Keratinocyte (primary cell): ENCODE measurements at places on chromosomes 5 and 9. TPM values are rescaled to one million over a fixed set of nuclear protein-coding genes. Genes with fewer than 3 reads are reported as not detected.

The STC2 gene
- 1.9 to 4.3 TPM (median 4.1 TPM) in 3 replicates for polyA plus RNA-seq

The FAM221B gene
- polyA plus RNA-seq: not detected in 3 replicates

The HK3 gene
- not detected in 3 replicates for polyA plus RNA-seq

The DMRT3 gene
- polyA plus RNA-seq: not detected in 3 replicates

The FRMD3 gene
- 0.07 to 0.21 TPM (median 0.10 TPM) in 3 replicates for polyA plus RNA-seq

The PCA3 gene
- not detected in 3 replicates for polyA plus RNA-seq

The TGFBI gene
- 270 to 490 TPM (median 379 TPM) in 3 replicates for polyA plus RNA-seq

- H3K27ac ChIP-seq: no peak overlapping the region
- H3K4me1 ChIP-seq: no peaks in the 10 kb centered on the region
- no peaks in the 10 kb centered on the region for H3K27me3 ChIP-seq
- no peaks in the 10 kb centered on the region for H3K36me3 ChIP-seq
Measured at GRCh38 chr5:121758615-121759014, 93.1 kb upstream of the FTMT start.

DNA sequence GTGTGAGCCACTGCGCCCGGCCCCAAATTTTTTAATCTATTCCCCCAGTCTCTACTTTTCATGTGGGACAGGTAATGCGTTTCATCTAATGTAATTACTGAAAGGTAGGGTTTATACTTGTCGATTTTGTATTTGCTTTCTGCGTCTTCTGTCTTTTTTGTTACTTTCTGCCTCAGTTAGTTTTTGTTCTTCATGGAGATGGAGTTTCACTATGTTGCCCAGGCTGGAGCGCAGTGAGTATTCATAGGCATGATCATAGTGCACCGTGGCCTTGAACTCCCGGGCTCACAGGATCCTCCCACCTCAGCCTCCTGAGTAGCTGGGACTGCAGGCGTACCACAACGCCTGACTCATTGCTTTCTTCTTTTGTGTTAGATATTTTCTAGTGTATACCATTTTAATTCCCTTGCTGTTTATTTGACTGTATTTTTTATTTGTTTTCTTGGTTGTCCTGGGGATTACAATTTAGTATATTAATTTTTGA is 23.4 kb downstream of the EHMT1 start:
- H3K27ac ChIP-seq: no peak overlapping the region
- H3K27me3 ChIP-seq: no peaks in the 10 kb centered on the region
- H3K4me3 ChIP-seq: no peak overlapping the region
- H3K36me3 ChIP-seq: peaks cover 10% of the 10 kb centered on the region
- H3K4me1 ChIP-seq: no peaks in the 10 kb centered on the region
- DNase-seq: no peak

DNA sequence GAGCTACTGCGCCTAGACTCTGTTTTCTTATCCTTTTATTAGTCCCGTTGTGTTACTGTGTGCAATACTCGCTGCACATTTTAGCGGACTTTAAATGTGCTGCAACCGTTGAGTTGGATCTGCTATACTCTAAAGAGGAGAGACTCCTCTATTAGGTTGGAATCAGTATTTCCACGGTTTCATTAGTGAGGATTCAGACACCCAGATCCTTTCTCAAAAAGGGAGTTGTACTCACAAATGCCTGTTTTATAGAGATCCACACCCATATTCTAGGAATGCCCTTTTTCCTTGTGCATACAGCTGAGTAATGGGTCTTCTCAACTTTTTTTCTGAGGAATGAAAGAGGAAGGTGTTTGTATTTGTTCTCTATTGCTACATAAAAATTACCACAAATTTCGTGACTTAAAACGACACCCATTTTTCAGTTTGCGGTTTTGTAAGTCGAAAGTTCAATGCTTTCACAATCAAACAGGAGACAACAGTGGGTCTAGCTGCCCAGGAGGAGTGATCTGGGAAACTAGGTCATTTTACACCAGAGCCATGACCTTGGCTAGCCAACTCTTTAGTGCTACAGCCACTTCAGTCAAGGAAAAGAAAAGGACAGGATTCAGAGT is 52.8 kb upstream of the SLC44A1 start:
- no peak for DNase-seq
- peaks cover 4% of the 10 kb centered on the region for H3K27me3 ChIP-seq
- H3K4me3 ChIP-seq: no peak overlapping the region
- no peaks in the 10 kb centered on the region for H3K36me3 ChIP-seq
- no peak overlapping the region for H3K27ac ChIP-seq
- no peaks in the 10 kb centered on the region for H3K4me1 ChIP-seq

GRCh38 chr9:4220346-4220745 is 79.5 kb downstream of the GLIS3 start:
- H3K4me3 ChIP-seq: no peak overlapping the region
- H3K4me1 ChIP-seq: no peaks in the 10 kb centered on the region
- H3K36me3 ChIP-seq: no peaks in the 10 kb centered on the region
- H3K27ac ChIP-seq: no peak overlapping the region

GRCh38 chr9:114425126-114425525 is 37.3 kb upstream of the AKNA start:
- H3K27ac ChIP-seq: no peak overlapping the region
- DNase-seq: no peak
- H3K4me1 ChIP-seq: no peaks in the 10 kb centered on the region
- H3K36me3 ChIP-seq: no peaks in the 10 kb centered on the region

DNA sequence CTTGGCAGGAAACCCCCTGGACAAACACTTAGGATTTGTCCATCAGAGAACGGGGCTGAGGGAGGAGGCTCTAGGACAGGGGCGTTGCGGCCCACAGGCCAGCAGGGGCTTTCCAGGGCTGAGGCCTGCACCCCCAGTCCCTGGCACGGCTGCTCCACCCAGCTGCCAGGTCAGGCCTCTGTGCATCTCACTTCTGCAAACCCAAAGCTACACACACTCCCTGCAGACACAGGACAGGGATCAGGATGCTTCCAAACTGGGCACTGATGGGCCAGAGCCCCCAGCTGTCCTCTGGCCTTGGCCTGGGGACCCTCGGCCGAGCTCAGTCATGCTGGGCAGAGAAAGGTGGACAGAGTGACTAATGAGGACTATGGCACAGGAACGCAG is 106.2 kb upstream of the SARDH start:
- peaks cover 11% of the 10 kb centered on the region for H3K4me1 ChIP-seq
- no peak overlapping the region for H3K4me3 ChIP-seq
- no peaks in the 10 kb centered on the region for H3K27me3 ChIP-seq
- no peak overlapping the region for H3K27ac ChIP-seq

- no peak for DNase-seq
- no peak overlapping the region for H3K4me3 ChIP-seq
- H3K27me3 ChIP-seq: no peaks in the 10 kb centered on the region
- H3K27ac ChIP-seq: no peak overlapping the region
- peaks cover 31% of the 10 kb centered on the region for H3K36me3 ChIP-seq
- H3K4me1 ChIP-seq: peaks cover 22% of the 10 kb centered on the region
Measured at GRCh38 chr9:135910216-135910615, 2.9 kb upstream of the CAMSAP1 start.

DNA sequence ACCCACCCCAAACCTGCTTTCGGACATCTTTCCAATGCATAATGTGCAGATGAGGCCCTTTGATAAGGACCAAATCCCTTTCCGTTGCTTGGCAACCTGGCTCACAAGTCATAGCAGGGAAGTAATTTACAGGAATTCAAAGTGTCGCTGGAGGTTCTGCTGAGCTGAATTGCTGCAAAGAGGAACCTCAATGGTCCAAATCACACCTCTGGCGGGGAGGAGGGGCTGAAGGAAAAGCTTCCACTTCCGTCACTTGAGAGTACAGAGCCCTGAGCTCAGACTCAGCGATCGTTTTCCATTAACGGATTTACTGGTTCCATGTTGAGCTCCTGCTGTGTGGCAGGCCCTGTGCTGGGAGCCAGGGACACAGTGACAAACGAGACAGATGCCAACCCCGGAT is 99.3 kb downstream of the KCNIP1 start:
- no peak overlapping the region for H3K4me3 ChIP-seq
- peaks cover 18% of the 10 kb centered on the region for H3K27me3 ChIP-seq
- no peak overlapping the region for H3K27ac ChIP-seq
- no peak for DNase-seq
- H3K36me3 ChIP-seq: no peaks in the 10 kb centered on the region

DNA sequence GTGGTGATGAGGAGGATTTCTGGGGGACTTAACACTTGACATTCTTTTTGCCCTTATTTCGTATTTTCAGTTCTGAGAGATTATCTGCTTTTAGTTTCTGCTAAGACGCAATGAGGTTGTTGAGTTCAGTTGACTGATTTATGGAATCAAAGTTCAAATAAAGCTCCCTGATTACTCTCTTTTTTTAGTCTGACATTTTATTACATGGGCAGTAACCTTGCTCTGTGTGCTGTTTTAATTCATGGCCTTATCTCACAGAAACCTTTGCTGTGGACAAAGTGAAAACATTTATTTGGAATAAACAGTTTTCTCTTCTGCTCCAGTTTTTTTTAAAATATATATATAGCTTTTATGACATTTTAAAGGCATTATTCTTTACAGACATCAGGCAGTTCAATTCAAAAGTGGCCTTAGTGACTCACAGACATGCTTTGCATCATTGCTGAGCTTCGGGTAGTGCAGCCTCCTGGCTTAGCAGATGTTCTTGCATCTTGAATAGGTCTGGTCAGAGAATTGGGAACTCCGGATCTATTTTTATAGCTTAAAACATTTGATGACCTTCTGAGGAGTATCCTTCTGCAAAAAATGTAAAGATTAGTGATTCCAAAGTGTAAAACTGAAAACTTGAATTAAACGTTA is 162.9 kb downstream of the FAM170A start:
- H3K4me1 ChIP-seq: no peaks in the 10 kb centered on the region
- no peak overlapping the region for H3K4me3 ChIP-seq
- no peak overlapping the region for H3K27ac ChIP-seq
- DNase-seq: no peak

GRCh38 chr5:33267801-33268200 is 173.0 kb upstream of the TARS1 start:
- peaks cover 24% of the 10 kb centered on the region for H3K4me1 ChIP-seq
- no peak overlapping the region for H3K27ac ChIP-seq
- H3K36me3 ChIP-seq: no peaks in the 10 kb centered on the region
- no peak overlapping the region for H3K4me3 ChIP-seq

GRCh38 chr5:59061377-59061776 is 478.5 kb downstream of the RAB3C start:
- no peak overlapping the region for H3K27ac ChIP-seq
- DNase-seq: no peak
- H3K4me3 ChIP-seq: no peak overlapping the region
- H3K27me3 ChIP-seq: no peaks in the 10 kb centered on the region

GRCh38 chr5:91864962-91865361 is 481.8 kb upstream of the ARRDC3 start:
- no peak overlapping the region for H3K27ac ChIP-seq
- no peaks in the 10 kb centered on the region for H3K27me3 ChIP-seq
- DNase-seq: no peak
- no peaks in the 10 kb centered on the region for H3K4me1 ChIP-seq
- no peaks in the 10 kb centered on the region for H3K36me3 ChIP-seq

DNA sequence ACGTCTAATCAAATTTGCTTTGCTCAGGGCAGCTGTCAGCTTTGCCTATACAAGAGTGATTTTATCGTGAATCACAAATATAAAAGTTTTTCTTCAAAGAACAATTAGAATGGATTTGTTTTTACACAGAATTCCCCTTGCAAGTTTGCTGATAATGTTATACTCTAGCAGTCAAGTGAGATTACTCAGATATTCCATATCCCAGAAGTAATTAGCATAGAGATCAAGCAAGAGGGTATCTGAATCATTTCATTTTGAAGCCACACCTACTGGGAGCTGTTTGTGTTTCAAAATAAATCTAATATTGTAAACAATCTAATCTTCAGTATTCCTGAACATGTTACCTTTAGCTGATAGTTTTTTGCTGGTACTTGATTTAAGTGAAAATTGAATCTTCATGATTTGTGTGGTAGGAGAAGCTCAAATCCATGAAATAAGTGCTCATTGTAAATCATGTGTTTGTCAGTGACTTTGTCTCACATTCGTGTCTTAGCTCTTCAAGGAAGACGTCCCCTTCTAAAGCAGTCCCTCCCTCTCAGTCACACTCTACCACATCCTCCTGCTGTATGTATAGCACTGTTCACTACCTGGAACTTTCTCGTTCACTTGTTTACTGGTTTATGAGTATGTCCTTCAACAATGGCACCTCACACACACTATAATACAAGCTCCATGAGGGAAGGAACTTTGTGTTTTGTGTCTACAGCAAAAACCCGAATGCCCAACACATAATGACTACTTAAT is 3.3 kb upstream of the TTC39B start:
- DNase-seq: no peak
- no peaks in the 10 kb centered on the region for H3K36me3 ChIP-seq
- H3K4me1 ChIP-seq: peaks cover 15% of the 10 kb centered on the region
- no peak overlapping the region for H3K27ac ChIP-seq
- no peaks in the 10 kb centered on the region for H3K27me3 ChIP-seq

DNA sequence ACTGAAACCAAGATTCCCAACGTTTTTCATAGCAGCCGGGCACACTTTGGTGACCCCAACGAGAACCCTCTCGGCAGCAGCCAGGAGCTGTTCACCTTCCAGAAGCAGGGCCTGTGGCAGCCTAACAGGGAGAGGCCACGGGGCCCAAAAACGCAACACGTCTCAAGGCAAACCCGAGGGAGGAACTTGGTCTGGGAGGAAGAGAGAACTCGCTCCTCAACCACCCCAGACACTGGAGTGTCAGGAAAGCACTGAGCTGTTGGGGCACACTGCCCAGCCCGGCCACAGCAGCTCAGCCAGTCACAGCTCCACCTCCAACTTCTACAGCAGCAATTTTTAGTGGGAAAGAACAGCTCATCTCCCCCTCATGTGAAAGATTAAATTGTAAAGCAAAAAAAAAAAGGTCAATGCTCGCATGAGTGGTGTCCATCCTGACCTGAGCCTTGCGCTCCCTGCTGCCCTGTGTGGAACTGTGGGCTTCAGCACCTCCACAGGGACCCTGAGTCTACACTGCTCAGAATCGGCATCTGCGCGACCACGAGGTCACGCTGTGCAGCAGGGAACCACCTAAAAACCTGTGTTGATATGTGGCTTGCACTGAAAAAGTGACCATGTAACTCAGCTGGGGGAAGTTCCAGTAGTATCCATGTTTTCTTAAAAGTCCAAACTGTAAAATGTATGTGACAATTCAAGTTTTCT is 55.0 kb downstream of the IPPK start:
- H3K4me3 ChIP-seq: no peak overlapping the region
- H3K27ac ChIP-seq: no peak overlapping the region
- peaks cover 15% of the 10 kb centered on the region for H3K4me1 ChIP-seq
- H3K27me3 ChIP-seq: no peaks in the 10 kb centered on the region
- peaks cover 15% of the 10 kb centered on the region for H3K36me3 ChIP-seq

DNA sequence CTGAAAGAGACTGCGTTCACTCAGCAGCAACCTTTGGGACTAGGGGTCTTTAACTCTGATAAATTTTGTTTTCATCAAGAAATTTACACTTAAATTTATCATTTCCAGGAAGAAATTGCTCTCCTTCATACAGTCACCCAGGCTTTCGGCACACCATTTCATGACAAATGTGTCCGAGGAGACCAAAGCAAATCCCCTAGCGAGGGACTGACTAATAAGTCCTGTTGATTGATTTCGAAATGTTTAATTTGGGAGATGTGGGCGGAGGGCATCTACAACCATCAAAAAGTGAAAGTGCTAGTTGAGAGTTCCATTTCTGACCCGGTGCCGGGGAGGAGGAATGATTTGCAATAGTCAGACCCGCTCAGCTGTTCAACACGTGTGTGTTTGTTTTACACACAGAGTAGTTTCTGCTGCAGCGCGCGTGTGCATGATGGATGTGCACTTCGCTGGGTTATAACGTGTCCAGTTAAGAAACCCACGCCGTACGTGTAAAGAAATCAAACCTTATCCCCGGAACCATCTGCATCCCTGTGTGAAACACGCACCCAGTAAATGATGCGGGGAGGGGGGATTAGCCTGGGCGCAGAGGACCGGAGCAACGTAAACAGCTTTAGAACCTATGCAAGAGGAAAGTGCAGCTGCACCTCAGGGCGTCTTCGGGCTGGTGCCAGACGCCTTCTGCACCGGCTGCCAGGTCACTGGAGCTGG is 845 bp upstream of the NR4A3 start:
- H3K27ac ChIP-seq: peak overlapping the region; percentile 78
- peak overlapping the region; percentile 73 for H3K4me3 ChIP-seq
- H3K36me3 ChIP-seq: no peaks in the 10 kb centered on the region
- H3K27me3 ChIP-seq: peaks cover 33% of the 10 kb centered on the region
- no peak for DNase-seq
